ENCODE measurements at places on chromosomes 13 and 19.

- DNase-seq: no peak
Measured at GRCh38 chr13:102344410-102344809, 57.4 kb downstream of the FGF14 start.

GRCh38 chr19:46021531-46022041 lies 1.3 kb downstream of the PGLYRP1 start:
- no peak for DNase-seq

DNA sequence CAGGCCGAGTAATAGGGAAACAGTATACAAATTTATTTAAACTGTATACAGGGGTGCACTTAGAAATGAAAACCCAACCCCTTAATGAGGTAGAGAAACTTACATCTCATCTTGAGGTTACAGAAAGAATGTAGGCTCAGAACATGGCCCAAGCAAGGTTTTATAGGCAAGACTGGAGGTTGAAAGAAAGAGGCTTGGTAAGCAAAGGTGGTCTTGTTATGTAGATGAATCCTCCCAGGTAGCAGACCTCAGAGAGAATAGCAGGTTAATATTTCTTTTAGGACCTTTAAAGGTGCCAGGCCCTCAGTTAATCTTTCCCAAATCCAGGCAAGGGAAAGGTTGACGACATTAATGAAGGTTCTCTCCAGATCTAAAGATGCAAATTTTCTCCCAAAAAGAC lies 1466.8 kb upstream of the PRR20A start:
- no peak for DNase-seq

DNA sequence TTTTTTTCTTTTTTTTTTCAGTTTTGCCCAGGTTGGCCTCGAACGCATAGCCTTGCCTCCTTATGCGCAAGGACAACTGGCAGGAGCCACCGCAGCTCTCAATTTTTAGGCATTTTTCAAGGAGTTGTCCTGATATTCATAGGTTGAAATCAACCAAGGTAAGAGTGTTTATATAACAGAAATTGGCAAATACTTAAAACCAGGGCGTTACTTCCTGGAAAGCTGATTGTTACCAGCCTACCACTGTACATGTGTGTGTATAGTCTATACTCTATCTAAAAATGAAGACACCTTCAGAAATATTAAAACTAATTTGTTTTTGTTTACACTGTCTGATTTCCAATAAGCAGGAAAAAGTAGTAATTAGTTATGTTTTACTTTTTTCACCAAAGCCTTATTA lies 39.2 kb downstream of the GPC6 start:
- DNase-seq: no peak

GRCh38 chr19:38036707-38037611 lies 130.0 kb downstream of the SIPA1L3 start:
- no peak for DNase-seq

DNA sequence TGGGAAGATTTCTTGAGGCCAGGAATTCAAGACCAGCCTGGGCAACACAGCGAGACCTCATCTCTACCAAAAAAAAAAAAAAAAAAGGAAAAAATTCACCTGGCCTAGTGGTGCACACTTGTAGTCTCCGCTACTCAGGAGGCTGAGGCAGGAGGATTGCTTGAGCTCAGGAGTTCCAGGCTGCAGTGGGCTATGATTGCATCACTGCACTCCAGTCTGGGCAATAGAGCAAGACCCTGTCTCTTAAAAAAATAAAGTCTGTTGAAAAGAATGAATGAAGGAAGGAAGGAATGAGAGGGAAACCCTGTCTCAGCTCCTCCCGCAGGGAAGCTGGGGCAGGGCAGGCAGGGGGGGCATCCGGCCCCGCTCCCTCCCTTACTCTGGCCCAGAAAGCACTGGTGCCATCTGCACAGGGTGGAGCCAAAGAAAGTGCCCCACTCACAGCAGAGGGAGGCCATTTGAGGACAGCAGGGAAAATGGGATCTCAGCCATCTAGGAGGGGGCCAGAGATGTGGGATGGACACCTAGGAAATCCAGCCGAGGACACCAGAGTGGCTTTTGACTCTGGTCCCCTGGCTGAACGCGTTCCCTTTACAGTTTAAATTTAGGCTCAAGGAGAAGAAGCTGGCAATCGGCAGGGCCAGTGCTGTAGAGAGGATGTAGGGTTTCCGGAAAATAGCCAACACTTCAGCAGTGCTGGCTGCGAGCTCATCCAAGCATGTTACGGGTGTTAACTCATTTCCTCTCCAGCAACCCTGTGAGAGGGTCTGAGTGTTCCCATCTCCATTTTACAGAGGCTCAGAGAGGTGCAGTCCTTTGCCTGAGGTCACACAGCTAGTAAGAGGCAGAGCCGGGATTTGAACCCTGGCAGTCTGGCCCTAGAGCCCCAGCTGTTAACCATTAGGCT lies 3.6 kb upstream of the HPN start:
- DNase-seq: no peak

GRCh38 chr19:8630796-8631424 lies 477 bp downstream of the NFILZ start:
- DNase-seq: no peak
